Hematopoietic multipotent progenitor cell (in vitro differentiated cells): ENCODE measurements at places on chromosomes 6 and 20.

DNA sequence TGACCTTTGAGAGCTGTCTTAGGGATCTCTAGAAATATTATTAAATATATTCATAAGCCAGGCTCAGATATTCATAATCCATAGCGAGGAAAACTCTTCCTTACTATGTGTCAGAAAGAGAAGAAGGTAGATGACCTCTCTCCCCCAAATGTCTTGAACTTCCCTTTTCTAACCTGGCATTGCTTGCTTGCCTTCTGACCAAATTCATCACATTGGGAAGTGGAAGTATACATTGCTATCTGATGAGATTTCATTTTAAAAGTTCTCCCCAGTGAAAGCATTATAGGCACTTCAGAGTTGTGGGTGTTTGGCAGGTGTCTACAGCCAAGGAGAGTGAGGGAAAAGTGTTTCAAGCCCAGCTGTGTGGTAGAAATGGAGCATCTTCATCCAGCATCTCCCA, 197.3 kb downstream of the ZFAND3 start:
- peak; percentile 38 for DNase-seq

DNA sequence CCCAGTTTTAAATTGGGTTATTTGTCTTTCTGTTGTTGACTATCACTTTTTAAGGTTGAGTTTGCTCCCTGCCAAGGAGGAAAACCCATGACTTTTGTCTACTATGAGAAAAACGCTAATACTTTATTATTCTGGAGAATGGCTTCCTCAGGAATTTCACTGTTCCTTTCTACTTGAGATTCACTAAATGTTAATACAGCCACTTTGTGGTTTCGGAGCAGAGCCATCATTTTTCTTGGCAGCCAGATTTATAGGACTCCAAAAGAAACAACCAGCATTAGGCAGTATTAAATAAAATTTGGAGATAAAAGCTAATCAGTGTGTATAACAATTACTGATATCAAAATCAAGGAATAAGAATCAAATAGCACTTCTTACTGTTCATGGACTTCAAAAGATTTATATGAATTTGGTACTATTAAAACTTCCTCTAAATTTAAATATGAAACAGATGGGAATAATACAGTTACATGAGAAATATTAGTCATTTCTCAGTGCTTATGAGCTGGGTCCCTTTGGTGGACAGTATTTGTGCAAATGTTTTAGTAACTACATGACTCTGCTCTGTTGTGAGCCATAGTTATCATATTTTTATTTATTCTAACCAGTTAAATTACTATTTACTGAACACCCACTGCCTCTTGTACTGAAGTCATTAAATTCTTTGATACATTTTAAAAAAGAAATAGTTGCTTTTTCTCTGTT, 64.1 kb upstream of the FBXO30 start:
- no peak for DNase-seq

- no peak for DNase-seq
These were observed 161.5 kb upstream of the ADGRB3 start for GRCh38 chr6:68473433-68474210.

DNA sequence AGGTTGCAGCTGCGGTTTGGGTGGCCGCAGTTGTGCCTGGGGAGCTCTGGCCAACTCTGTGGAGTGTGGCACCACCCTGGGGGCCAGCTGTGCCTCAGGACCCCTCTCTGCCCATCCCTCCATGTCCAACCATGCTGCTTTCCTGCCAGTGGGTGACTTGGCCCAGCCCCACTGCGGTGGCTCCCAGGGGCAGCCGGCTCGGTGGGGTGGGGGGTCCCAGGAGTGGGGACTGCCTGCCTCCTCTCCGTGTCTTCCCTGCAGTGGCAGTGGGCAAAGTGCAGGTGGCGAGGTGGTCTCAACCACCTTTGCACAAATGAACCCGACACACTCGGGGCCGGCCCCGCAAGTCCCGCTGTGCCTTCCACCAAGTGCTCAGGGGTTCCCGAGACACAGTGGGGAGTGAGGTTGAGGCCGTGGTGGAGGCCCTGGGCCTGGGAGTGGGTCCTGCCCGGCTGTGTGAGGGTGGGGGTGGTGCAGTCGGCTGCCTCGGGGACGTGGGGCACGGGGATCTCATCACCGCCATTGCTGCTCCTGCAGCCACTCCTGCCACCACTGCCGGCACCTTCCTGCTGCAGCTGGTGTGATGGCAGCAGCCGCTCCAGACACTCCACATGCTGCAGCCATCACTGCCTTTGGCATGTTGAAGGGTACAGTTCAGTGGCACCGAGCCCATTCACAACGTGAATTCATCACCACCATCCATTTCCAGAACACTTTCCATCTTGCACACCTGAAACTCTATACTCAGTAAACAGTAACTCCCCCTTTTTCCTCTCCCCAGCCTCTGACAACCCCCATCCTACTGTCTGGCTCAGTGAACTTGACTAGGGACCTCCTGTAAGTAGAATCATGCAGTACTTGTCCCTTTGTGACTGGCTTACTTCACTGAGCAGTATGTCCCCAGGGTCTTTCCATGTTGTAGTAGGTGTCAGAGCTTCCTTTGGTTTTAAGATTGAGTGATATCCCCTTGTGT, 10.7 kb upstream of the SLCO4A1 start:
- DNase-seq = no peak
